Fibroblast of pulmonary artery (primary cell): ENCODE measurements at places on chromosomes 5 and 9.

- DNase-seq: no peak
Measured at GRCh38 chr9:109418827-109419226, 79.3 kb downstream of the PTPN3 start.

DNA sequence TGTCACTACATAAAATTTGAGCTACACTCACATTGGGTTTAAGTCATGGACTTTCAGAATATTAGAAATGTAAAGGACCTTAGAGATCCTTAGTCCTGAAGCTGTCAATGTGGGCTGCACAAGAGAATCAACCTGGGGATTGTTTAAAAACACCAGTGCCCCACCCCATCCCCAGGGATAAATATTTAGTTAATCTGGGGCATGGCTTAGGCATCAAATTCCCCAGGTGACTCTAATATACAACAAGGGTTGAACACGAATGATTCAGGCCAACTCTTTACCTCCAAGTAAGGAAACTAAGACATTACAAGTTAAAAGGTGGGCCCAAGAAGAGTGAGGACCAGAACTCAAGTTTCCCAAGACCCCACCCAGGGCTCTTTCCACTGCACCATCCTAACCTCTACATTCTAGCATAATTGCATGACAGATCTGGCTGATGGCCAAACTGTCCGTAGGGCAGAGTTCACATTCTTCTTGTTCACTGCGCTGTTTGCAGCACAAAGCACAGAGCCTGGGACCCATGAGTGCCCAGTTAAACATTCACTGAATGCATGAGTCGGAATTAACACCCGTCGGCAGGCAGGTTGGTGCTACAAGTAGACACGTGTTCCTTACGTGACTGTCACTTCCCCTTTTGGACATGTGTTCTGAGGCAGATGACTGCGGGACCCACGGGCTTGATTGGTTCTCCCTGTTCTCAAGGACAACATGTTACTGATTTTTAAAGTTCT lies 25.2 kb downstream of the CYFIP2 start:
- DNase-seq: no peak

- DNase-seq: no peak
Measured at GRCh38 chr9:121896545-121896943, 196.6 kb downstream of the TTLL11 start.

GRCh38 chr5:127001621-127002296 lies 28.6 kb downstream of the MARCHF3 start:
- DNase-seq: peak; percentile 88

DNA sequence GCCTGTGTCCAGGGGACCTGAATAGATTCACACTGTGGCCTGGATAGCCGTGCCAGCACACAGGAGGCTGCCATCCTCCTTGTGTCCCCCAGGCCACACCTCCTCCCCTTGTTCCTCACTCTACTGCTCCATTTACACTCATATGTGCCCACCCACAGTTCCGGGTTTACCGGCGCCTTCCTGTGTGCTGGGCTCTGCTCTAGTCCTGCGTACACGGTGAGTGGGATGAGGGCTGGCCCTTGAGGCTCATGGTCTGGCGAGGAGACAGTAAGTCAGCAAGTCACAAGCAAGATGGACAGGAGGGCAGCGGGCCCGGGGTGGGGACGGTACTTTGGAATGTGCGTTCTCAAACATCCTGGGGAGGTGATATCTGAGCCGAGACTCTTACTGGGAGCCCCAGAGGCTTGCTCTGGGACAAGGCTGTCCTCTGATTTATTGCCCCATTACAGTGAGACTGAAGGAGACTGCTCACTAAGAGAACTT lies 32.4 kb upstream of the NXNL2 start:
- no peak for DNase-seq

DNA sequence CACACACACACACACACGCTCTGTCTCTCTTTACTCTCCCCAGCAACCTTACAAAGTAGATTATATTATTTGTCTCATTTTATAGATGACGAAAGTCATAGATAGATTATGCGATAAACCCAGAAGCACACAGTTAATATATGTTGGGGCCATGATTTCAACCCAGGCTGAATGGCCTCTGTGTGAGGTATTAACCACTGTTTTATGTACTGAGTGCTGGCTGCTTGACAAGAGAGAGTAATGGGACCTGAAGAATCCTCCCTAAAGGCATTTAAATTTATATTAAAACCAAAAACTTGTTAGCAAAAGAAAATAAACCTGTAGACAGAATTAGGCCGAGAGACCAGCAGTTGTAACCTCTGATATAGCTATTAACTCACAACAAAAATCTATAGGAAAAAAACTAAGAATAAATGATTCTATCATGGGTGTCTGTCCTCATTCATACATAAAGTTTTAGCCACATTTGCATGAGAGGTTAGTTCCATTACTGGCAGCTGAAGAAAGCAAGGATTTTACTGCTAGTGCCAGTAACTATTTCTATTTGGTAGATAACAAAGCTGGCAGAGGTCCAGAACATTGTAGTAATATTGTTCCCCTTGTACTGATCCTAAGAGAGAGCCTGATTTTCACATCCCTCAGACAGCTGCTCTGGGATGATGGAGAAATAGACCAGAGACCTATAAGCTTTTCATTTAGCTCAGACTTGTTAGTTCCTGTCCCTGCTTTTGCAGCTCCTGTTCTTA lies 250.9 kb downstream of the ADGRV1 start:
- DNase-seq: peak; percentile 51

DNA sequence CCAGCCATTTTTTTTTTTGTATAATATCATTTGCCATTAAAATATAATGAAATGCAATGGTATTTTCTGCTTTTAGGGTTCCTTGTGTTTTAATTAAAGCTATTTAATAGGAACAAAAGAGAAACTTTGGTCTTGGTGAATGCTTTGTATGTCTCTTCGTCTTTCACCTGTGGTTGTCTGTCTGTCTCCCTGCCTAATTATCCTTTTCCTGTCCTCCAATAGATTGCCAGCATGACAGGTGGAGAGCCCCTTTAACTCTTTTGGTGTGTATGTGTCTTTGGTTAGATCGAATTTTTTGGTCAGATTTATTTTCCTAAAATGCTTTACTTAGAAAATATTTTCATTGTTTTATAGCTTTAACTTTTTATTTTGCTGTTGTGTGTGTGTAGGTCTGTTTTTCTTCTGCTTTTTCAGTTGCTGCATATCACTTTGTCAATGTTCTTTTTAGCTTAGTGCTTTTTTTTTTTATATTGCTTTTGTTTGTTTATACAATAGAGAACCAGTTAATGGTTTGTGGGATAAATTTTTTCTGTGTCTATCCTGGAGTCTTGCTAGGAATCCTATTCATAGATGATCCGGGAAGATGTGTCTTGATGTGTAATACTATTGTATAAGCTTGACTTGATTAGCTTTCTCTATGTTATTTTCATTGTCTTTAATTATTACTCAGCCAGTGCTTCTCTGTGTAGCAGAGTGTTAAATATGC lies 8.6 kb downstream of the CHMP5 start:
- no peak for DNase-seq

- peak; percentile 60 for DNase-seq
Measured at GRCh38 chr9:35656831-35657545, 831 bp downstream of the RMRP start.

- DNase-seq: peak; percentile 11
Measured at GRCh38 chr5:175466700-175467318, 11.6 kb upstream of the SFXN1 start.

GRCh38 chr9:35172878-35173277 lies 11.1 kb downstream of the UNC13B start:
- DNase-seq: no peak

GRCh38 chr9:110114086-110114858 lies 93.7 kb downstream of the C9orf152 start:
- no peak for DNase-seq

DNA sequence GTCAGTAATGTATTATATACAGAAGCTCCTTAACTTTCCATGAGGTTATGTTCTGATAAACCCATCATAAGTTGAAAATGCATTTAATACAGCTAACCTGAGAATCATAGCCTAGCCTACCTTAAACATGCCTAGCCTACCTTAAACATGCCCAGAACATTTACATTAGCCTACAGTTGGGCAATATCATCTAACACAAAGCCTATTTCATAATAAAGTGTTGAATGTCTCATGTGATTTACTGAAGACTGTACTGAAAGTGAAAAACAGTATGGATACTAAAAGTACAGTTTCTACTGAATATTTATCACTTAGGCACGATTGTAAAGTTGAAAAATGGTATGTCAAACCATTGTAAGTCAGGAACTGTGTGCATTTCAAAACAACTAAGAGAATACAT lies 1.6 kb downstream of the GM2A start:
- no peak for DNase-seq

GRCh38 chr5:178104492-178104891 lies 8.8 kb upstream of the N4BP3 start:
- no peak for DNase-seq

DNA sequence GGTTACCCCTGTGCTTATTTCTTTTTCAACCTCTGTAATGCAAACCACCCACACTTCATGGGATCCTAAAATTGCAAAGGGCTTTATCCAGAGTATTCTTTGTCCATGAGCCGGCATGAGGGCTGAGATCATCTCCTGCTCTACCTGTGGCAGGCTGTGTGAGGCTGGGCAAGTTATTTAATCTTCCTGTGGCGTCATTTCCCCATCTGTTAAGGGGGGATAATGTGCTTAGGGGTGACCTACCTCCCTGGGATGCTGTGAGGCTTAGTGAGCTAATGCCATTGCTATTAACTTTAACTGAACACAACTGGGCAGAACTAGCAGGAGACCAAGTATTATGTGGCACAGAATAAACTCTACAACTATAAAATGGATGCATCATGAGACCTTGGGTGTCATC lies 17.0 kb downstream of the FRMPD1 start:
- no peak for DNase-seq

GRCh38 chr5:143680672-143681259 lies 131.2 kb upstream of the HMHB1 start:
- DNase-seq: no peak

- no peak for DNase-seq
Measured at GRCh38 chr5:170614720-170615119, 110.9 kb downstream of the KCNIP1 start.

- no peak for DNase-seq
Measured at GRCh38 chr9:91904588-91905236, 45.3 kb downstream of the ROR2 start.

DNA sequence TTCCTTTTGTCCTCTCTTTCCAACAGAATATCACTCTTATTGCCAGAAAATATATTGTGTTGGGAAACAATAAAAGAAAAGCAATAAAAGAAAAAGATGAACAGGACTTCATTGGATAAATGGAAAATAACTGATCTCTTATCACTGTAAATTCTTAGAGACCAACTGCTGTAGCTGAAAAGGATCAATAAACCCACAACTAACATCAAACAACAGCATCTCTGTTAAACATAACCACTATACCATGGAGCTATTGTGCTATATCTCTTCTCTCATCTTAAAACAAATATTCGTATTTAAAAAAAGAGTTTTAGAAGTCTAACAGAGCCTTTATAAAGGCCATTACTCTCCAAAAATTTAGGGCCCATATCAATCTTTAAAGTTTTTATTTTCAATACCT lies 502.4 kb downstream of the TMEM232 start:
- no peak for DNase-seq

DNA sequence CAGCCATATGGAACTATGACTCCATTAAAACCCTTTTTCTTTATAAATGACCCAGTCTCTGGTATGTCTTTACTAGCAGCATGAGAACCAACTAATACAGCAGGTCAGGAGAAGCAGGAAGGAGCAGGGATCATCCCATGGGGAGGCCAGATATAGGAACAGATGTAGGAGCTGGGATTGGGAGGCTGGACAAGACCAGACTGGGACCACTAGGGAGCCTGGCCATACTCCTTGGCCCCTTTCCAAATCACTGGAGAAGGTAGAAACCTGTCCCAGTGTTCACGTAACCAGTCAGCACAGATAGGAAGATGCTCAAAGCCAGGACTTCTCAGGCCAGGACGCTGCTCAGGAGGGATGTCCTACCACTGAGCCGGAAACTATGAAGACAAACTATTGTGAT lies 95.5 kb downstream of the LMX1B start:
- no peak for DNase-seq

GRCh38 chr5:59757442-59757841 lies 136.1 kb downstream of the PDE4D start:
- no peak for DNase-seq

DNA sequence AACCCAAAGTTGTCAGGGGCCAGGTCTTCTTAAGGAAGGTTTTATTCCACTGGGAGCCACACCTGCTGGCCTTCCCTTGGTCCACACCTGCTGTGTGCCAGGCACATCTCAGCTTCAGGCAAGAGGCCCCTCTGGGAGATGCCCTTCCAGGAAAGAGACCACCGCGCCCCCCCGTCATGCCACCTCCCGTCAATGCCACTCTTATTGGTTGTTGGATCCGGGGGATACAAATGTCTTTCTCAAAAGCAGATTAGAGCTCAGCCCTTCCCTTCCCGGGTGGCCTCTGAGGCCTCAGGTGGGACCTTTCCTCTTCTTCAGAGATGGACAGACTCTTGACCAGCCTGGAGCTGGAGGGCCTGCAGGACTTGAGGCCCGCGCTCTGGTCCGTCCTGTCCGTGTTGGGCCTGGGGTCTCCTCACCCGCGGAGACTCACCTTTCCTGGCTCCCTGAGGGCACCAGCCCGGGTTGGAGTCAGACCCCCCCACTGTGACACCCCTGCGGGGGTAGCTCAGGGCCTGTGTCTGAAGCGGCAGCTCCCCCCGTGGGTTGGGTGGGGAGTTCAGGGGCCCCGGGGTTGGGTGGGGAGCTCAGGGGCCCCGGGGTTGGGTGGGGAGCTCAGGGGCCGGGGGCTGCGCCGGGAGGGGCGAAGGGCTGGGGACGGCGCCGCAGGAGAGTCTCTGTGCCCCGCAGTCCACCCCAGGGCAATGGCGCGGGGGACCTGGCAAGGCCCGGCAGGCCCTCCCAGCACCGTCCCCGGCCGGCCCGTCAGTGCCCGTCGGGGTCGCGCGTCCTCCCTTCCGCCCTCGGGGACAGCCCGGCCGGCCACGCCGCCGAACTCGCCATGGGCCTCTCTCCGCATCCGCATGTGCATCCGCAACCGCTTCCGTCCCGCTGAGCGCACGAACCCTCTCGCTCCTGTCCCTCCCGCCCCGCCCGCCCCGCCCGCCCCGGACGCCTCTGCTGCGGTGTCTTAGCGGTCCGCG lies 3.7 kb upstream of the SLC9A3 start:
- no peak for DNase-seq

- DNase-seq: no peak
Measured at GRCh38 chr9:14906644-14907359, 3.4 kb downstream of the FREM1 start.

DNA sequence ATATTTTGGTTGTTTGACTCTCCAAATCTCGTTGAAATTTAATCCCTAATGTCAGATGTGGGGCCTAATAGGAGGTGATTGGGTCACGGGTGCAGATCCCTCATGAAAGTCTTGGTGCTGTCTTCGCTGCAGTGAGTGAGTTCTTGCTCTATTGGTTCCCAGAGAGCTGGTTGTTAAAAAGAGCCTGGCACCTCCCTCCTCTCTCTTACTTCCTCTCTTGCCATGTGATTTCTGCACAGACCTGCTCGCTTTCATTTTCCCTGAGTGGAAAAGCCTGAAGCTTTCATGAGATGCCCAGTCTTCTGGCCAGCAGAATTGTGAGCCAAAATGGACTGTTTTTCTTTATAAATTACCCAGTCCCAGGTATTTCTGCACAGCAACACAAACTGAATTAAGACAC lies 221.6 kb downstream of the MAT2B start:
- DNase-seq: no peak
